Stimulated activated CD8-positive, alpha-beta memory T cell treated with anti-CD3 and anti-CD28 coated beads, Interleukin-7, amount 100 ng/mL, for 1 hour (primary cell): ENCODE measurements at places on chromosomes 4 and X.

DNA sequence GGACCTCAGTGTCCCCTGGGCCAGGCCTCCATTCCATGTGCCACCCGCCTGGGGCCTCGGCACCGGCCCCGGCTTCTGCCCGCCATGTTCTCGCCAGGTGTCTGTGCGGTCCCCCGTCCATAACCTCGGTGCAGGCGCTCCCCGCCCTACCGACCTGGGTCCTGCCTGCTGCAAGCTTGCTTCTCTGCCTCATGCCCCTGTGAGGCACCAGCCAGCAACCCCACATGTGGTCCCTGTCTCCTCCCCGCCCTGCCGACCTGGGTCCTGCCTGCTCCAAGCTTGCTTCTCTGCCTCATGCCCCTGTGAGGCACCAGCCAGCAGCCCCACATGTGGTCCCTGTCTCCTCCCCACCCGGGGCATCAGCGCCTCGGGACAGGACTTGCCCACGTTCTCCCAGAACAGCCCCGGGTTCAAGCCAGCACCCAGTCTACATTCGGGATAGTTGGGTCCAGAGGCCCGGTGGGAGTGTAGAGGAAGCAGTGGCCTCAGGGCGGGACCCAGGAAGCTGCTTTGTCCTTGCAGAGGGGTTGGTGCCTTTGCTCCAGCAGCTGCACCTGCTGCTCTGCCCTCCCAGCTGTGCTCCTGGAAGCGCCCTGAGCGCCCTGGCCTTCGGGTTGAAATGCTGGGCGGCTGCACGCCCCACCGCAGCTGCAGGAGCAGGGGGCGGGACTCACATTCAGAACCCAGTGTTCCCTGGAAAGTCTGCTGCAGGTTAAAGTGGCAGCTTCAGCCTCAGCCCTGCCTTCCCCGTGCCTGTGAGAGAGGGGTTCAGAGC lies 20.1 kb upstream of the UVSSA start:
- DNase-seq: no peak

DNA sequence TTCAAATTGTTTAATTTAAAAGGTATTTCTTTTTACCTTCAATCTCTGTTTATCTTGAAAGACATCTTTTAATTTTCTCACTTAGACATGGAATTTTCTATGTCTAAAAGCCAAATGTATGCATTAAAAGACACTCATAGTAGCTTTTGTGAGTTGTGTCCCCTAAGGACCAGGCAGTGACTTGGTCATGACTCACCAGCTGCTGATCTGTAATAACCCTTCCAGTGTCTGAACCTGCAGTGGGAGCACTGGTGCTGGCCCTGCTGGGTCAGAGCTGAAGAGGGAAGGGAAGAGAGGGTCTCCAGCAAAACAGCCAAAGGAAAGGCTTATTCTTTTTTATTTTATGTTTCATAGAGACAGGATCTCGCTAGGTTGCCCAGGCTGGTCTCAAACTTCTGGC lies 31.1 kb upstream of the SH3D19 start:
- no peak for DNase-seq

DNA sequence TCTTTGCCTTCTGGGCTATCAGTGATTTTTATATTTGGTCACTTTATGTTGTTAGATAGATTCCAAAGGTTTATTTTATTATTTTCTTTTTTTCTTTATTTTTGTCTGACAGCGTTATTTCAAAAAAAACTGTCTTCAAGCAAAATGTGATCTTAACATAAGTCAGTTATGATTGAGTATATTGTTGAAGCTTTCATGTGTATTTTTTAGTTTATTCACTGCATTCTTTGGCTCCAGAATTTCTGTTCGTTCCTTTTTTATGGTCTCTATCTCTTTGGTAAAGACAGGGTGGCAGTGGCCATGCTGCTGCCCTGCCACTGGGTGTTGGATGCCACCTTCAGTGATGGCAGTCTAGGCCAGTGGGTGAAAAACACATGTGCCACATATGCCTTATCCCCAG lies at the start of gene MAGEC3:
MAGEC3 (plus strand) TSS at position 301 of the 400 bp plus-strand sequence; CDS start at position 301, 0 bp downstream.
- no peak for DNase-seq

- no peak for DNase-seq
Observed at GRCh38 chr4:163598028-163598427, 103.5 kb downstream of the TMA16 start.

DNA sequence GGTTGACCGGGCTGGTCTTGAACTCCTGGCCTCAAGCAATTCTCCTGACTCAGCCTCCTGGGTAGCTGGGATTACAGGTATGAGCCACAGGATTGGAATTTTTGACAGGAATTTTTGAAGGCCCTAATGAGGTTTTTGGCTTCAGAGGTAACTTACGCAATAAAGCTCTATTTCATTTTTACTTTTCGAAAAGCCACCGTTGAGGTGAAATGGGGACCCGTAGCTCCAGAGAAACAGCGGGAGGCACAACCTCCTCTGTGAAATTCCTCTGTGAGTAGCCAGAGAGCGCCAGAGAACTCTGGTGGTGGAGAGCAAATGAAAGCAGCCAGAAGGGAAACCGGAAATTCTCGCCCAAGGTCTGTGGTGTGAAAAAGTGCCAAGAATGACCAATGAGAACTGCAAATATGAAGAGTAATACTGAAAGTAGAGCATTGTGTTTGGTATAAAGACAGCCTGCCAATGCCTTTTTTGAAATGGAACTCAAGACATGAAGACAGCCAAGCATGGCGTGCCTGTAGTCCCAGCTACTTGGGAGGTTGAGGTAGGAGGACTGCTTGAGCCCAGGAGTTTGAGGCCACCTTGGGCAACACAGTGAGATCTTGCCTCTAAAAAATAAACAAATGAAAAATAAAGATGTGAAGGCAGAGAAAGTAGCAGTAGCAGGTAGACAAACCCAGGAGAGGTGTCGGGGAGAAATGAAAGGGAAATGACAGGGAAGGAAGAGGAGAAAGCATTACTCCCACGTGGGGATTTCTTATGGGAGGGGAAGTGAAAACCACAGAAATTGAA lies 33.0 kb upstream of the TMEM131L start:
- DNase-seq: peak; percentile 36
